ENCODE measurements at places on chromosomes 16 and 17.
A peak's percentile ranks its signal among the peaks of the same experiment; 100 is the strongest.

- no peak for DNase-seq
These were observed 10.1 kb upstream of the OSGIN1 start for GRCh38 chr16:83942815-83943515.

GRCh38 chr17:49567871-49568694 lies 7.6 kb upstream of the NXPH3 start:
- peak; percentile 88 for DNase-seq

GRCh38 chr16:19991614-19992013 lies 82.1 kb downstream of the GPR139 start:
- DNase-seq = no peak

- DNase-seq = no peak
These were observed 11.2 kb downstream of the PRAC1 start for GRCh38 chr17:48711128-48711527.

GRCh38 chr17:28728364-28729200 lies at the start of gene NEK8:
NEK8 (plus strand) TSS chr17:28728788; CDS start chr17:28728814, 26 bp downstream.
- DNase-seq = peak; percentile 98

GRCh38 chr16:11806721-11807120 lies 9.7 kb upstream of the ZC3H7A start:
- no peak for DNase-seq

DNA sequence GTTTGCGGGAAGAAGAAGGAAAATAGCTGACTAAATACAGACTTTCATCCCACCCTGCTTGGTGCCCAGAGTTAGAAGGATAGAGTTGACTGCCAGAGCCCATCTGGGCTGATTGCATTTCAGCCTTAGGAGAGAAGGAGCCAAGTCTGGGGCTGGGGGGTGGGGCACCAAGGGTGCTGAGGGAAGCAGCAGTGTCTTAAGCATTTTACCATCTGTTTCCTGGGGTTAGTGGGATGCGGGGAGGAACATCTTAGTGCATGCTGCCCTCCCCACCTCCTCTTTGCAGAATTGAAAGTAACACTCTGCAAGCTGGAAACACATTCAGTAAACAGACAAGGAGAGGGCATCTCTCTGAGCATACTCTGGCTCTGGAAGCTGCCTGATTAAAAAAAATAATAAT lies 1.5 kb upstream of the ARL5C start:
- peak; percentile 36 for DNase-seq

DNA sequence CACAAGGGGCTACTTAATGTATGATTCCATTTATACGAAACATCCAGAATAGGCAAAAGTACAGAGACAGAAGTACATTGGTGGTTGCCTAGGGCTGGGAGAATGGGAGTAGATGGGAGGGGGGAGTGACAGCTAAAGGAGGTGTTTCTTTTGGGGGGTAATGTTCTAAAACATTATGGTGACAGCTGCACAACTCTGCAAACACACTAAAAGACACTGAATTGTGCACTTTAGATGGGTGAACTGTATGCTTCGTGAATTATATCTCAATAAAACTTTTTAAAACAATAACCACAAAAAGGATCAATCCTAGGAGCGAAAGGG lies 661 bp downstream of the LYRM9 start:
- DNase-seq = no peak

DNA sequence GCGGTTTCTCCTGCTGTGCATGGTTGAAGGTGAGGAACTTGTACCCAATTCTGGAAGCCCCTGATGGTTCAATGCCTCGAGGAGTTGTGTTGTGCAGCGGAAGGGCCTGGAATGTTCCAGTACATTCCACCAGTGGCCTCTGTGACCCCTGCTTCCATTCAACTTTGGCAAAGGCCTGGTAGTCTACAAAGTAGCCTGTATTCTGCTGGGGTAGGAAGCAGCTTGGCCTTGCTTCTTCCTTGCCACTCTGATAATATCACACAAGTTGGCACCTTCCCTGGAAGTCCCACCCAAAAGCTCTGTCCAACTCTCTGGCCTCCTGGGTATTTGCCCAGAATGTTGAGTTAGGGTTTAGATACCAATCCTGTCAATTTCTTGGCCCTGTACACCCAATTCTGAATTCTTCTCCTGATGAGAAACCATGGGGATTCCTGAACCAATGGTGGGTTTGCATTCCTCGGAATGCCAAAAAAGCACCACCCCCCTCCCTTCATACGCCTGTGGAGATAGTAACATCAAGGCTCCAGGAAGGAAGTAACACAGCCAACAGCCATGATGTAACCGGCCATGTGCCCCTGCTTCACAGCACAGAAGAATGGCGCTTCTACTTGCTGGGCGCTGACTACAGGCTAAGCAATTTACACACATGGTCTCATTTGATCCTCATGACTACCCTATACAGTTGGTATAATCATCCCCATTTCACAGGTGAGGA lies 11.8 kb upstream of the FAM117A start:
- DNase-seq = no peak

DNA sequence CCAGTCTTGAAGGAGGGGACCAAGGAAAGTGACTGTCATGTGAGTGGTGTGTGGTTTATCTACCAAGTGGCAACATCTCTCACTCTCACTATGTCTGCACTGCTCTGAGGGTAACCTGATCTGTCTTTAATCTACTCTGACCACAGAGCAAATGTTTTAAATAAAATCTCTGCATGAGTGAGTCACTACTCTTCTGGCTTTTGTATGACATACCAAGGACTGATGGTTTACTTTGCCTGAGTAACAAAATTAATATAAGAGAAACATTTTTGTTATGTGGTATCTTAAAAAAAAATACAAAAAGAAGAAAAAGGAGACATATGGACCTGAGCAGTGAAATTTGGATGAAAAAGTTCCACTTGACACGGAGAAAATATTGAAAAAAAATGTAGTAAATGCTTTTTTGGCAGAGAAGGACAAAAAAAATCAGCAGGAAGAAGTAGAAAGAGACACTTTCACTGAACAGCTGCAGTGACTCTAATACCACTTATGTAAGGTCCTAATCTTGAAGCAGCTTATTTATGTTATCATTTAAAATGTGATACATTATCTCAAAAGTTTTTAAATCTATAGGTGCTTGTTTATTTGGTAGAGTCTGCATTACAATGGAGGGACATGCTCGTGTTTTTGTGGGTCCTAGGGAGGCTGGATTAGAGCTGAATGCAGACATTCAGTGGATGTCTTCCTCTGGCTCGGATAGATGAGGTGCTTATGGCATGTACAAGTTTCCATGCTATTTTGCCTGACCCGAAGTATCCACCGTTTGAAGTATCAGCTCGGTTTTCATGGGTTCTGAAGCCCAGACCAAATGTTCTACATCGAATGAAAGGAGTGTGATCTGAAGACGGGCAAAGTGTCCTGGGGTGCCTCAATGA lies 240.7 kb downstream of the MAP2K6 start:
- DNase-seq = no peak

DNA sequence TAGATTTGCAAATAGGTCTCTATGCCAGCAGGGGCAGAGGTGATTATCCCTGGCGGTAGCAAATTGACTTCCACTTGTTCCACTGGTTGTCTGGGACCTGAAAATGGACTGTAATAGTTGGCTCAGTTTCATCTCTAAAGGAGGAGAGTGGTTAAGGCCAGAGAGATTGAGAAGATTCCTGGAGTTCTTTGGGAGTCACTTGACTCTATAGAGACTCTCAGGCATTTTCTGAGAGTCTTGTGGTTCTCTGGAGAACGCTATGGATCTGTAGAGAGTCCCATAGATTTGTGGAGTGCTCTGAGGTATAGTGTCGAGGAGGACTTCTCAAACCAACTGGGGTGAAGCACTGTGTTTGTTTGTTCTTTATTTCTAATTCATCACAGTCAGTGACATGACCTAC lies 8.9 kb upstream of the PMP22 start:
- no peak for DNase-seq

DNA sequence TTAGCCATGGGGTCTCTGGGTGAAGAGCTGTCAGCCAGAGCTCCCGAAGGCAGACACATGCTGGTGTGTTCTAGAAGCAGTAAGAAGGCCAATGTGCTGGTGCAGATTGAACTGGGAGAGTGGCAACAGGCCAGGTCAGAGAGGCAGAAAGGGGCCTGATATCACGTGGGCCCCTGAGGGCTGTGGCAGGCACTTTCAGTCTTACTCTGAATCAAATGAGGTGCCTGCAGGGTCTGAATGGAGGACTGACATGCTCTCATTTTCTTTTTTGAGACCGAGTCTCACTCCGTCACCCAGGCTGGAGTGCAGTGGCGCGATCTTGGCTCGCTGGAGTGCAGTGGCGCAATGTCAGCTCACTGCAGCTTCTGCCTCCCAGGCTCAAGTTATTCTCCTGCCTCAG lies 293.8 kb downstream of the ABCC12 start:
- no peak for DNase-seq

- DNase-seq = no peak
These were observed 106.2 kb downstream of the CDK5R1 start for GRCh38 chr17:32593003-32593402.

- DNase-seq = no peak
These were observed 58.2 kb upstream of the HS3ST4 start for GRCh38 chr16:25633549-25633948.

DNA sequence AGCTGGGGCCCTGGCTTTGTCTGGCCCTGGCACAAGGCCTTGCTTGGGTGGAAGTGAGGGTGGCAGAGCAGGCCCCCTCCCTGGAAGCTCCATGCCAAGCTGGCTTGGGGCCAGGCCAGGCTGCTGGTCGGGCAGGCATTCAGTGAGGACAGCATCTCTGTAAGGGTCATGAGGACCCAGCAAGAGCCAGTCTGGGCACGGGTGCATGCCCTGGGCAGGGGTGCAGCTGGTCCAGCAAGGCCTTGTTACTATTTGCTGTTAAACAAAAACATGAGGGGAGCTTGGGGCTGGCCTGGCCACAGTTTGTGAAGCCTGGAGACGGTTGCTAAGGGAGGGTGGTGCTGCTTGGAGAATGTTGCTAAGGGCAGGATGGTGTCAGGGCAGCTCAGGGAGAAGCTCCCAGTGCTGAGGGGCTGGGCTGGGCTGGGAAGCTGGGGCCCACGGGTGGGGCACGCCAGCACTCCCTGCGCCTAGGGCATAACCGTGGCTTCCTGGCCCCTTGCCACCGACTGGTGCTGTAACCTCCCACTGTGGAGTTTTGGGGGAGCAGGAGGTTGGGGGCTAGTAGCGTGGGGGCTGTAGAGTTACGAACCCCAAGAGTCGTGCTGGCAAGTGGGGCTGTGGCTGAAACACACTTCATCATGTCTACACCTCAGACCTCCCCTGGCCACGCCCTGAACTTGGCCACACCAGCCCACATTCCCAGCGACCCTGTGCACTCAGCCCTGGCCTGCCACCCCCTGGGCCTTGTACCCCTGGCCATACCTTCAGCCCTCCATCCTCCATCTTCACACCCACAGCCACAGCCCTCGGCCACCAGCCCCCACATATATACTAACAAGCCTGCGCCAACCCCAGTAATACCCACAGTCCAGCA lies 1.6 kb downstream of the TPPP3 start:
- DNase-seq = no peak

GRCh38 chr16:58280846-58281301 lies 14.0 kb downstream of the PRSS54 start:
- DNase-seq = no peak

DNA sequence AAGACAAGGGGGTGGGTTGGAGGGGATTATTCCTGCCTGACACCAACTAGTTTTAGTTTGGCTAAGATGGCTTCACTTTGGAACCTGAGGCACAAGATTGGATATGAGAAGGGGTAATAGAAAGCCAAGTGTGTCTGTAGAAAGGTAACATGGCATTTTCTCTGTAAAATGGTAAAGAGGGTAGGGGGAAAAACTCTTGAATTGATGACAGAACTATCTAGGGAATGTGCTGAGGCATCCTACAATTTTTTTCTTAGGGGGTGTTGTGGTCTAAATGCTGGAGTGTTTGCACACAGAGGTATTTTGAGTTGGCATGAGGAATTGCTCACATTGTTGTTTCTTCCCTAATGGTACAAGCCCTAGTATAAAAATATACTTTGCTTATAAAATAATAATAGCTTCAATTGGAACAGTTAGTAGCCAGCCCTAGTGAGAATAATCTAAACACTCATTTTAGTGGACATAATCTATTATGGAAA lies 25.8 kb downstream of the YPEL2 start:
- DNase-seq = no peak

GRCh38 chr16:71943887-71944286 lies 48.6 kb downstream of the IST1 start:
- no peak for DNase-seq

DNA sequence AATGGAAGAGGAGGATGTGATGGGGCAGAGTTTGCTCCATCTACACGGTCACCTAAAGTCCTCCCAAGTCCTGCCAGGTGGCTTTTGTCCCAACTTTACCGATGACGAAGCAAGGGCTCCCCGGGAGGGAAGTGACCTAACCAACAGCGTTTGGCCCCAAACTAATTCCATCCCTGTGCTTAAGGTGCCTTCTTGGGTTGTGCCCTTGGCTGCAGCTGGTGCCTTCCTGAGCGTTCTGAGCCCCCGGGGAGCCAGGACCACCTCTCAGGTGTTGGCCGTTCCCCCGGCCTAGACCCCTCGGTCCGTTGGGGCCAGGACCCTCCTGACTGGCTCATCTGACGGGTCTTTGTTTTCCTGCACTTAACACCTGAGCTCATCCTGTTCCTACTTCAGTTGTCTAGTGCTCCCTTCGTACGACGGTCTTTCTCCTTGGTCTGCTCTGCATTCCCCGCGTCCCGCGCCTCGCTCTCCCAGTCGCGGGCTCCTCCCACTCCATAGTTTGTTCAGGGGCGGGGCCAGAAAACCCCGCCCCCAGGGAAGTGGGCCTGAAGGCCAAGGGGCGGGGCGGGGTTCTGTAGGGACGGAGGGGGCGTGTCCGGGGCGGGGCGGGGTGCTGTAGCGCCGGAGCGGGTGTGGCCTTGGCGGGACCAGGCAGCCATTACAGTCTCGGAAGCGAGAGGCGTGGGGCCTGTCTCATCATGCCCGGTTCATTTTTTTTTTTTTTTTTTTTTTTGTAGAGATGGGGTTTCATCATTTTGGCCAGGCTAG lies 822 bp upstream of the ZSCAN10 start:
- no peak for DNase-seq

DNA sequence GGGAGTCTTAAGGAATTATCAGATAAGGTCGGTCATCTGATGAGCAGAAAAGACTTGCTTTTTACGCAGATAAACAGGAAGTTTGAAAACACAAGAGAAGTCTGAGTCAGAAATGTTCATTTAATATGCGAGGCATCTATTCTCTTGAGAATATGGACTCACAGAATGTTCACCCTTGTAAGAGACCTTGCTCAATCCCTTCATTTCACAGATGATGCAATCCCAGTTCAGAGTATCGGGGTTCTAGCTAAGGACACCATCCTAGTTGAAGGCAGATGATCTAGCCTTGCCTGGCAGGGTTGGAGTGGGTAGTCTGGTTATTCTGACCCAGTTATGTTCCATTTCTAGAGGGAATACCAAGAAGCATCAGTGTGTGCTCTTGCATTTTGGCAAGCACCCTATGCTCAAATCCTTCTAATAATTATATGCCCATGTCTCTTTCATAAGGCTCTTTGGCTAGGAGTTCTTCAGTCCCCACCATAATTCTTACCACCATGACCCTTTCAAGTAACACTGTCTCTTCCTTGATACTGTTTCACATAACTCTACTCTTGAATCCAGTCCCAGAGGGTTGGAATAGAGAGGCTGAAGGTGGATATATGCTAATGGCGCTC lies 42.5 kb downstream of the YPEL2 start:
- DNase-seq = no peak

GRCh38 chr16:1993731-1994131 lies 4.0 kb downstream of the SYNGR3 start:
- DNase-seq = no peak

GRCh38 chr17:49573510-49574322 lies 2.0 kb upstream of the NXPH3 start:
- DNase-seq = no peak

All from KG1 (cell line).